Stimulated activated naive CD4-positive, alpha-beta T cell (primary cell): ENCODE measurements at places on chromosomes 11 and 22.
A peak's percentile ranks its signal among the peaks of the same experiment; 100 is the strongest.

- DNase-seq: no peak
These were observed 35.8 kb downstream of the DGCR2 start for GRCh38 chr22:19086417-19086816.

GRCh38 chr11:64809781-64810241 is 540 bp downstream of the MEN1 start:
- DNase-seq: no peak

- no peak for DNase-seq
These were observed 20.5 kb upstream of the SYT12 start for GRCh38 chr11:67002297-67002913.

GRCh38 chr11:117315285-117316196 is 515 bp downstream of the BACE1 start:
- DNase-seq: peak; percentile 27

DNA sequence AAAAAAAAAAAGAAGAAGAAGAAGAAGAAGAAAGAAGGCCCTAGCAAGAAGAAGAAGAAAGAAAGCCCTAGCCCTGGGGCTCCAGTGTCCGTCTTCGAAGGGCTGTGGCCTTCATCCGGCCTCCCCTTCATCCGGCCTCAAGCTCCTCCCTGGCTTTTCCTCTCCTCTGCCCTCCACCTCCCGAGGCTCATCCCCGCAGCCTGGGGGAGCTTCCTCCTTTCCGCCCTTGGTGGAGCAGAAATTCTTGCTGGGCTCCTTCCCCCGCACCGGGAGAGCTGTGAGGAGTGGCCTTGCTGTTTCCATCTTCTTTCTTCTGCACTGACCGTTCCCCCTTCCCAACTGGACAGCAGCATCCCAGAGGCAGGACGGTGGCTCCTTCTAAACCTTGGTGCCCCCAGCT is 9.5 kb upstream of the LTO1 start:
- no peak for DNase-seq

DNA sequence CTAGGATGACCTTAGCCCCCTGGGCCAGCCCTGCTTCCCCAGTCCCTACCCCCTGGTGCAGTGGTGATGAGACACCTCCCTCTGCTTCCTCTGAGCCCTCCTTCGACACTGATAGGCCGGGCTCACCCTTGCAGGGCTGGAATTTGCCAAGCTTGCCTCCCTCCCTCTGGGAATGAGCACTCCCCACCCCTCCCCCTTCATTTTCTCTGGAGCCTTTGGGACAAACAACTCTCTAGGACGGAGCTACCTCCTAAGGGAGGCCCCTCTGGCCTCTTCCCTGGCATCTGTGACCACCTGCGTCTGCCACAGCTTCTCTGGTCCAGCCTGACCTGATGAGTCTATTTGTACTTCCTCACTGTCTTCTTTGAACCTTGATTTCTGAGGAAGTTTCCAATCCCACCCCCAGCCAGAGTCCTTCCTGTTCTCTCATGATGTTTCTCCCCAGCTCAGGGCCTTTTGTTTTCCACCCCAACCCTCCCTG is 53.3 kb upstream of the ADA2 start:
- no peak for DNase-seq

DNA sequence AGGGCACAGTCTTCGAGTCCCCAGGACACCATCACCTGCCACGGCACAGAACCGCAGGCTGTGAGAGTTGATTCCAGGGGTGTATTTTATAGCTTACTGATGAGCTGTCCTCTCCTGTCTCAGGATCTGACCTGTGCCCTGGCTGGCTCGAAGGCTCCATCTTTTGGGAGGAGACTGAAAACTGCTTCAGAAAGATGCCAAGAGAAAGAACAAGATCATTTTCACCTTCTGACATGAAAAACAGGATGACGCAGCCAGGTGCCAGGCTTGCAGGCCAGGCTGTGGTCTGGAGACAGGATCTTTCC is 2.2 kb downstream of the MRGPRD start:
- DNase-seq: no peak

GRCh38 chr22:37999640-38000272 is 15.4 kb upstream of the SOX10 start:
- no peak for DNase-seq

DNA sequence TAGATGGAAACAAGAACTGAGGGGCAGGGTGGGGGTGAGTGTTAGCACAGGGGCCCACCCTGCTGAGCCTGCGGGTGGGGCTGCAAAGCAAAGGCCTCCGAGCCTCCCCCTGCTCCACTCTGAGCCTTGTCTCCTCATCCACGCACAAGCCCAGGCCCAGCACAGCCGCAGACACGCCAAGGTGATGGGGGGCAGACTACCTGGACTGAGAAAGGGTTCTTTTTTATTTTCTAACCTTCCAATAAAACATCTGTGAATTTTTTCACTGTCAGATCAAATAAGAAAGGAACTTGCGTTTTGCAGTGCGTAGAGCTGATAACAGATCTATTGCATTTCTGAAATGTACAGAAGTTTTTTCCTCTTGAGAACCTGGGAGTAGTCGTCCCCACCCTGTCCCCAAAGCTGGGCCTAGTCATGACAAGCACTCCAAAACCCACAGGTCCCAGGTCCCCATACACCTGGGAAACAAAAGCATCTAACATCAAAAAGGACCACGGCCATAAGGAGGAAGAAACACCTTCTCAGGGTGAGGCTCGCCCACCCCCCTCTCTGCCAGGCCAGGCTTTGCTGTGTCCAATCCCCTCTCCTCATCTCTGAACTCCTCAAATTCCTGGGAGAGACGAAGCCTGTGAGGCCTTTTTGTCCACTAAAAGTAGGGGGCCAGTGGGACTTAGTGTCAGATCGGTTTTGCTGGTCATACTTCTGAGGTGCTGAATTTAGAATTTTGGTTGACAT is 22.7 kb upstream of the CD5 start:
- peak; percentile 36 for DNase-seq

- DNase-seq: peak; percentile 99
These were observed 271 bp downstream of the FKBP2 start for GRCh38 chr11:64241241-64241490.

- peak; percentile 80 for DNase-seq
These were observed at the start of gene POU2AF1 for GRCh38 chr11:111378861-111379601. TSS of gene POU2AF1 (minus strand) at chr11:111379275. CDS start at chr11:111379177, 98 bp downstream.

- DNase-seq: no peak
These were observed 166.7 kb downstream of the ST3GAL4 start for GRCh38 chr11:126522152-126522551.

GRCh38 chr11:79346021-79346420 is 94.8 kb downstream of the TENM4 start:
- DNase-seq: no peak

- no peak for DNase-seq
These were observed 35.0 kb upstream of the SORL1 start for GRCh38 chr11:121417055-121417551.

GRCh38 chr11:123624974-123625373 is 29.4 kb downstream of the SCN3B start:
- DNase-seq: no peak

DNA sequence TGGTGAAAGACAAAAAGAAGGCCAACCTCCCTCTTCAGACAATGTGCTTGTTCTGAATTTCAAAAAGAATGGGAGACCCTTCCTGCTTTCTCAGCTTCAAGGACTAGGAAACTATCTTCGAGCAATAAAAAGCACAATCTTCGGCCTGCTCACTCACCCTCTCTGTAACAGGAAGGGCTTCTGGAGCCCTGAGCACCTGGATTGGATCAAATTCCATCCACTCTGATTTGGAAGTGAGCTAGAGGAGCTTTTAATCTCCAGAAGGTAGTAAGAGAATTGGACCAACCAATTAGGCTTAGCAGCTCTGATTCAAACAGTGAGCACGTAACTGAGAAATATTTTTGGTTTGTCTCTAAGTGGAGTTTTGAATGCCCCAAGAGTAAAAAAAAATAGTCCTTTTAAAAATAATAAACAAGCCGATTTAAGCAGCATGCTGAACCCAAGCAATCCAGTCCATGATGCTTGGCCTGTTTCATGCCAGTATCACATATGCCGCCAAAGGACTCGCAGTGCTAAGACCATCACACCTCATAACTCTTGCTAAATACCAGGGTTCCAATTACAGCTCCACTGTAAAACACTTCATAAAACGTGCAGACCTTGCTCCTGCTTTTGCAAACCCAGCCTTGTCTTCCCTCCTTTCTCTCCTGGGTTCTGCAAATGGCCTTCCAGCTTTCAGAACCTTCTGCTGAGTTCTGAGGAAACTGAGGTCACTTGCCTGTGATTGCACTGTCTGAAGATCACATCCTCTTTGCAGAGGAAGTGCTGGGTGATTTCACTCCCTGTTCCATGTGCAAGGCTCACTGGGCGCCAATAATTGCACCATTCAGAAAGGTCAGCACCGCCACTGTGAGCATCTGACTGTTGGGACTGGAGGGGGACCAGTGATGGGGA is 74.4 kb downstream of the SLC1A2 start:
- DNase-seq: no peak

DNA sequence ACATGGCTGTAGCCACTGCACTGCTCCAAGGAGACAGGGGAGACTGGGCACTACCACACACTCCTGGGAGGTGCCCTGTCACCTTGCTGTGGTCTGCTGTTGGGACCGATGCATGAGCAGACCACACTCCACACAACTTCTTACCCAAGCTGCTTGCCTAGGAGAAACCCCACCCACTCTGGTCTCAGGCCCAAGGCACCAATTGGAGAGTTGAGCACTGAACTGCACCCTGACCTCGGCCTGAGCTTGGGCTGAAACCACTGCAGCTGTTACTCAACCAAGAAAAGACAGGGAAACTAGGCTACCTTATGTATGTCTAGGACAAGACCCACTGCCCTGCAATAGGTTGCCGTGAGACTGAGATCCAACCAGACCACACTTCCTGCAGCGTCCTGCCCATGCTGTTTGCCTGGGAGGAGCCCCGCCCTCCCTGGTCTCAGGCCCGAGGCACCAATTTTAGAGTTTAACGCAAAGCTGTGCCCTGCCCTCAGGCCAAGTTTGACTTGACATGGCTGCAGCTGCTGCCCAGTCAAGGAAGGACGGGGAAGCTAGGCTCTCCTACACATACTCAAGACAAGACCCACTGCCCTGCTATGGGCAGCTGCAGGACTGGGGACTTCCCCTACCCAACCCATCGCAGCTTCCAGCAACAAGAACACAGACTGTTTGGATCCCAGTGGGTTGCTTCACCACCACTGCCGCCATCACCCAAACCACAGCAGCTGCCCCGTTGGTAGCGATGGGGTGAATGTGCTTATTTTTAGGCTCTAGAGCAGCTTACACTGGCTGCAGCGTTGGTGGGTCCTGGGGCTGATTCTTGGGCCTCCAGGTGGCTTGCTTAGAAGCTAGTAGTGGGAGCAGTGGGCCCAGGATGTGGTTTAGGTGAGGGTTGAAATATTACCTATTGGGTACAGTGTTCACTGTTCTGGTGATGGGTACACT is 66.8 kb downstream of the BRD1 start:
- DNase-seq: no peak

GRCh38 chr11:47378836-47379170 is 456 bp upstream of the SPI1 start:
- DNase-seq: no peak

DNA sequence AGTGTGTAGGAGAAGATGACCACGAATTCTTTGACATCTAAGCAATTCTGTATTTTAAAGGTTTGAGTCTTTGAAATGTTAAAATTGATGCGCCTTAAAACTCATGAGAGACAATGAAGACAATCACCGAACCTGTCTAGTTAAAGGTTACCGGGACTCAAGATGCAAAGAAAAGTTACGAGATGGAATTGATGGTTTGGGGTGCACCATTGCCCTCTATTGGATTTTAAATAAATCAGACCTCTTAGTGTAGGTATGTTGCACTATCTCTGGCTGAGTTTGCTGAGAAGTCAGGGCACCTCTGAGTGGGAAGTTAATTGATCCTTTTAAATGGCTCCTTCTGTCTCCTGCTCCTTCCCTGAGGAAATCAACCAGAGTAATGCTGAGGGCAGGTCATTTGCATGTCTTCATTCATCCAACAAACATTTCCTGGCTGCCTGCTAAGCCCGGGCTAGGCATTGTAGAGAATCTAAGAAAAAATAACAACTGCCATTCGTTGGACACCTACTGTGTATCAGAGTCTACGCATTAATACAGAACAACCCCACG is 19.4 kb upstream of the TMA7B start:
- DNase-seq: peak; percentile 68

- DNase-seq: no peak
These were observed 134.6 kb downstream of the ST3GAL4 start for GRCh38 chr11:126489836-126490660.

- no peak for DNase-seq
These were observed 34.8 kb upstream of the FZD4 start for GRCh38 chr11:86990031-86990430.

GRCh38 chr22:50209893-50210292 is 9.1 kb downstream of the SELENOO start:
- DNase-seq: peak; percentile 60

- no peak for DNase-seq
These were observed 95.2 kb downstream of the MRTFA start for GRCh38 chr22:40541300-40541699.

DNA sequence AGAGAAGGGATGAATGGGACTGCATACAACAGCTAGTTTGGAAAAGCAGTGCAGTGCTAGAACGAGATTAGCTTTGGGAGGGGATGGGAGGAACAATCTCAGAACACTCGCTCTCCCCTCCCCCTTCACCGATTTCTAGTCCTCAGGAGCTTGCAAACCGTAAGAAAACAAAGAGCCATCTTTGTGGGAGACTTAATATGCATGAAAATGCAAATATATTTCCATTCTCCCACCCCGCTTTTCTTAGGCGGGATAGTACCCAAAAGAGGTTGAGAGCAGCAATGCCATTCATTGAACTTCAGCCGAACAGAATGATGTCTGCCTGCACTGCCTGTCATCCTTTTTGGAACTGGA is 1.1 kb downstream of the SPINDOC start:
- no peak for DNase-seq

DNA sequence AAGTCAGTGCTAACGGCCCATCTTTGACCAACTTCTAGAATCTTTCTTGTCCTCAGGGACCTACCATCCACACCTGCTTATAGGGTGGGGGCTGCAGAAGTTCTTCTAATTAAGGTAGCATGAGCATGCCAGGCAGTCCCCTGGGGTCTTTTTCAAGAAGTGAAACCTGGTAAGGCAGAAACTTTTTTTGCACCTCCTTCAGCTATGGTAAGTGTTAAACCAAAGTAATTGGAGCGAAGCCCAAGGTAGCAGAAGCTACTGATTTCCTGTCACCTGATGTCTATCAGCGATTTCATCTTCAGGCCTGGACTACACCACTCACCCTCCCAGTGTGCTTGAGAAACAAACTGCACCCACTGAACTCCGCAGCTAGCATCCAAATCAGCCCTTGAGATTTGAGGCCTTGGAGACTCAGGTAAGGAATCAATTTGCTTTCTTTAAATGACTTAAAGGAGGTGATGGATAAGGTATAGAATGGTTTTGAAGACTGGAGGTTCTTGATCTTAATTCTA is at the start of gene MS4A1:
TSS of gene MS4A1 (plus strand) at position 317 of the 512 bp plus-strand sequence. CDS start 6,528 bp downstream, outside the sequence.
- no peak for DNase-seq
